NCI-H446 treated with DMSO at 0.1 percent for 48 hours (cell line): ENCODE measurements at places on chromosomes 3 and 15.

DNA sequence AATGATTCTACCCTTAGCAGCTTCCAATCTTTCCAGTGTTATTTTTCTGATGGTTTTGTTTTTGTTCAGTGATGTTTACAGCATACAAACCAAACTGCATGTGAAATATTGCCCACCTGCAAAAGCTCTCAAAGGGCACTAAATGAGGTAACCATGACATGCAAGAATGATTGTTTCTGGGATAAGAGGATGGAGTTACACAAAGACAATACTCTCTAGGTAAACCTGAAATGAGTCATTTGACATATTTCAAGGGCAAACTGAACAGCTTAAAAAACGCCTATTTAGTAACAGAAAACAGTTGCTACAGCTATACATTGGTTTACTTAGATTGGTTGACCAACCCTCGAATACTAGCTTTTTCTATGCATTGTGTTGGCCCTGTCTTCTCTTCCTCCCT, 481.7 kb downstream of the ZPLD1 start:
- no peak for DNase-seq

- DNase-seq: no peak
Observed at GRCh38 chr3:36877930-36878685, 66.7 kb downstream of the TRANK1 start.

GRCh38 chr3:155809181-155809580, 3.1 kb upstream of the C3orf33 start:
- DNase-seq: no peak

DNA sequence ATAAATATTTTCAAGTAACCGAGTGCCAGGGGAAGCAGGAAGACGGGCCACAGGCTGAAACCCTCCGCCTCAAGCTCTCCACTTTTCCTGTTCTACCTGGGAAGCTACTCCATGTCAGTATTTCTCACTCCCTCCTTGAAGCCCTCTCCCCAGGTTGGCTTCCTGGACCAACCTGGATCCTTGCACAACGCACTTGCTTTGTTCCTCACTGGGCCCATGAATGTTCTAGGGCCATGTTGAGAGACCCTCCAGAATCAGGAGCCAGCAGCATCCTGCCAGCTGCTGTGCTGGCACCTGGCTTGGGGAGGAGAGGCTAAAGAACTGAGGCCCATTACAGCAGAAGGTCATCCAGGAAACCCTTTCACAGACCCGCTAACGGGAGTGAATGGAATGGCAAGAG, 79.3 kb upstream of the SNRPA1 start:
- DNase-seq: no peak

DNA sequence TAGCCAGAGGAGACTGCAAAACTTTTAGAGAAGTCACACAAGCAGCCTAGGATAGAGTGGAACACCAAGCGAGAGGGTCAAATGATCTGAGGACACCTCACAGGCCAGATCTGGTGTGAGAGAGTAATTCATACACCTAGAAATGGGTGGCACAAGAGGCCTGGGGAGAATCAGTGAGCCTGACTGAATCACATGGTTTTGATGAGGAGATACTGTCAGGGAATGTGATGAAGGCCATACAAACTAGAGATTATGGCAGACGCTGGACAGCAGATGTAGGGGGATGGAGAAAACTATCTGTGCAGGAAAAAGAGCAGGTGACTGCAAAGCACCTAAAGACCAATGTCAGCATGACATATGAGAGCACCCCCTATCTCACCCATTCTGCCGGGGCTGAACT, 105.0 kb upstream of the TTC14 start:
- no peak for DNase-seq

- DNase-seq: no peak
Observed at GRCh38 chr15:75168374-75168773, 33.3 kb upstream of the C15orf39 start.

DNA sequence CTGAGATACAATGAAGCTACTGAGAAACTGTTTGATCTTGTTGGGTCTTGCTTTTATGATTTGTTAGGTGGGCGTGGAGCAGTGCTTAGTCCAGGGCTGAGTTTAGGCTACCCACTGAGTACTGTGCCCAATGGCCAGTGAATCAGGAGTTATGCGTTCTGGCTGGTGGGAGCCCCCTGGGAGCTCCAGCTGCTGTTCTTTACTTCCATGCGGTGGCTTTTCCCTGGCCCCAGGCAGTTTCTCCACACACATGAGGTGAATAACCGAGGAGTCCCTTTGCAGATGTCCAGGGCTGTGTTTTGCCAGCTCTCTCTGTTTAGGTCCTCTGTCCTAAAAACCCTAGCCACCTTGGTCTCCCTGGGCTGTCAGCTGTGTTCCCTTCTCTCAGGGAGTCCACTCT, 106.5 kb downstream of the KLF13 start:
- DNase-seq: no peak

DNA sequence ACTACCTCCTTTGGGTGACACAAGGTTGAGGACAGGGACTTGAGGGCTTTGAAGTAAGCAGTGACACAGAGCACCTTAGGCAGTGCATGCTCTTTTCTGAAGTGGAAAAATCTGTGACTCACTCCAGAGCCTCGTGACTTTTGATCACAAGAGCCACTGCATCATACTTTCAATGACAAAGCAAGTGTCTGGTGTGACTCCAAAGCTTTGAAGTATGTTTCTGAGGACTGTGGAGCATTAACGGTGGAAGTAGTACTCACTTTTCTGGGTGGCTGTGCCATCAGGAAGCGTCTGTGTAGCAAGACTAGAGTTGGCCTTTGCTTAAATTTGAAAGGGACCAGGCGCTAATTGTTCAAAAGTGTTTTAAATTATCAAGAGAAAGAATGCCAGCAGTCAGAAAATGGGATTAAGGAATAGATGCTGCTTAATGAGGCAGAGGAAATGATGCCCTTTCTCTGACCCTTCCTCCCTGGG, 210.7 kb upstream of the TRIM42 start:
- no peak for DNase-seq

DNA sequence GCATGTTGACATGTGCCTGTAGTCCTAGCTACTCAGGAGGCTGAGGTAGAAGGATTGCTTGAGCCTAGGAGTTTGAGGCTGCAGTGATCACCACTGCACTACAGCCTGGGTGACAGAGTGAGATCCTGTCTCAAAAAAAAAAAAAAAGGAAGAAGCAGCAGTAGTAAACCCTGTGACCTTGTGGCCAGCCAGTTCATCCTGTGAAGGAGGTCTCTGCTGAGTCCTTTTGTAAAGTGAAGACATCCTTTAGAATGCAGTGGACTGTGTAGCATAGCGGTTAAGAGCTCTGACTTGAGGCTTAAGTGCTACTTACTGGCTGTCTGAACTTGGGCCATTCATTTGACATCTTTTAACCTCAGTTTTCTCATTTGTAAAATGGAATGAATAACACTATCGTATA, 8.3 kb downstream of the EXOSC7 start:
- DNase-seq: no peak

DNA sequence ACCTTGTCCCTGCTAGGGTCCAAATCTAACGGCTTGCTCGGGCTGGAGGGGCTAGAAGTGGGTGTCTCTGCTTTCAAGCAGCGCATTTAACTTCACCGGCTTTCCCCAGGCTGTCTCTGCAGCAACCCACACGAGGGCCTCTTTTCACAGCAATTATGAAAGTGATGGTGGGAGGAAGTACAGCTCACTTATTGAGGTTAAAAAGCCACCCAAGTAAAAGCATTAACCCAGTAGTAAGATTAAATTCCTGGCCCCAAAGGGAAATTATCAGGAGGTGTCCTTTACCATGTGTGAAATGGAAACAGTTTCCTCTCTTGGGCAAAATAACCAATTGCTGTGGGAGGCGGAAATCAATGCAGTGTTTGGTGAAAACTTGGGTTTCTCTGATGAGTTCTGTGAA, 41.1 kb downstream of the NGRN start:
- no peak for DNase-seq

DNA sequence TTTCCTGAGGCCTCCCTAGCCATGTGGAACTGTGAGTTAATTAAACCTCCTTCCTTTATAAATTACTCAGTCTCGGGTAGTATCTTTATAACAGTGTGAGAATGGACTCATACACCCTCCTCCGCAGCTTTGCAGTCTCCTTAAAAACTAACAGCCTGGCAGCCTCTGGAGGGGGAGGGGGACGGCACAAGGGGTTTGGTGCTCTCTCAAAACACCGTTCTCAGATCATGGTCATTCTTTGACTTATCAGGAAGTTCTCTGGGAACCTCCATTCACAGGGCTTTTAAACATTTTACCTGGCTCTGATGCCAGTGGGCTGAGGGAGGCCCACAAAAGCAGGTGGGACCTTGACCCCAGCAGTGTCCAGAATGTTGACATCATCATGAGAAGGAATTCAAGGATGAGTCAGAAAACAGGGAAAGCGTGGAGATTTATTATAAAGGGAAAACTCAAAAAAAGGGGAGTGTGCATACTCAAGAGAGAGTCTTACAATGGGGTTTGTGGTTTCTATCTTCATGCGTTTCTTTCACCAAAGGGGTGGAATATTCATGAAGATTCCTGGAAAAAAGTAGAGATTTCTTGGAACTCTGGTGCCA, 43.9 kb downstream of the ONECUT1 start:
- DNase-seq: no peak
